Progenitor cell of endocrine pancreas (in vitro differentiated cells): ENCODE measurements at places on chromosomes 4 and X. TPM values are rescaled to one million over a fixed set of nuclear protein-coding genes. Genes with fewer than 3 reads are reported as not detected.

Gene ARFIP1
- total RNA-seq = 31.7 and 32.6 TPM in 2 replicates

GRCh38 chrX:40938423-40938822 lies 146.8 kb upstream of the USP9X start:
- DNase-seq = no peak

Gene NIPAL1
- 17.6 and 21.1 TPM in 2 replicates for total RNA-seq

GRCh38 chrX:85503258-85504158 lies 124.0 kb upstream of the POF1B start:
- no peak for DNase-seq

DNA sequence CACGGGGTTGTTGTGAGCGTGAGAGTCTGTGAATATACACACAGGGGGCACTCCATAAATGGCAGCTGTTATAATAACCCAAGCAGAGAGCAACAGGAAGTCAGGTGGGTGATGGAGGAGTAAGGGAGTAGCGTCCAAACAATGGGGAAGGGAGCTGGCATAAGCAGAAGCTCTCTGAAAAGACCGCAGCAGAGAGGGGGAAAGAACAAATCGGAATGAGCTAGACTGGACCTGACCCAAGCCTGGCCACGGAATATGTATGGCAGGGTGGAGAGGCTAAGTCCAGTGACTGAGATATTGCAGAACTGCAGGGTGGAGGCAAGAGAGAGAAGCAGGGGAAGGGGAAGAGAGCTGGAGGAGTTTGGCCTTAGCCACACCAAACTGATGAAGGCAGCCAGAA lies 6.5 kb upstream of the GJB1 start:
- no peak for DNase-seq

Gene USP26
- not detected in 2 replicates for total RNA-seq

GRCh38 chr4:18033111-18034085 lies 11.8 kb upstream of the LCORL start:
- no peak for DNase-seq

DNA sequence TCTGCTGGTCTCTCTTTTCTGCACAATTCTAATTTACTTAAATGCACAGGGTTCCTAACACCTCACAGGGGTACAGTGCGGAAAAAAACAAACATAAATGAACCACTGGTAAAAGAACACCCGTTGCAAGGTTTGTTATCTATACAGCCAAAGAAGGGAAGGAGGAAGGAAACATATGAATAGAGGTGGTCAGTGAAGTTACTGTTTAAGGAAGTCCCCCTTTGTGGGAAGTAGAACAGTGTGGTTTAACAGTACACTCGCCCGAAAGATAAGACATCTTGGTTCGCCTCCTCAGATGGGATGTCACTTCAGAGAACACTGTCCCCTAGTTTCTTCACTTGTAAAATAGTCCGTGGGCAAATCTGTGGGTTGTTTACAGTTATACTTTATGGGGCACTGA lies 57.5 kb downstream of the TEC start:
- DNase-seq = no peak

DNA sequence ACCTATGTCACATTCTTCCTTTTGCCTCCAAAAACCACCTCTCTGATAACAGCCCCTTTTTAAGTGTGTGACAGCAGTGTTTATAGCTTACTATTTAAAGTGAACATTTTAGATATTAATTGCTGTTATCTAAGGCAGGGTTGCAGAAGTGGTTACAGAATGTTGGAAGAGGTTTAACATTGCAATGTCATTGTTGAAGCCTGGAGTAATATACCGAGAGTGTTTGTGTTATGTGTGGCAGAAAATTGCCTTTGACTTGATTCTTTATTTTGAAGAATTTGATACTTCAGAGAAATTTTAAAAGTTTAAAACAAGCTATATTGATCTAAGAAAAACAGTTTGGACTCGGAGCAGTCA lies 37.1 kb downstream of the SMARCAD1 start:
- DNase-seq = no peak

DNA sequence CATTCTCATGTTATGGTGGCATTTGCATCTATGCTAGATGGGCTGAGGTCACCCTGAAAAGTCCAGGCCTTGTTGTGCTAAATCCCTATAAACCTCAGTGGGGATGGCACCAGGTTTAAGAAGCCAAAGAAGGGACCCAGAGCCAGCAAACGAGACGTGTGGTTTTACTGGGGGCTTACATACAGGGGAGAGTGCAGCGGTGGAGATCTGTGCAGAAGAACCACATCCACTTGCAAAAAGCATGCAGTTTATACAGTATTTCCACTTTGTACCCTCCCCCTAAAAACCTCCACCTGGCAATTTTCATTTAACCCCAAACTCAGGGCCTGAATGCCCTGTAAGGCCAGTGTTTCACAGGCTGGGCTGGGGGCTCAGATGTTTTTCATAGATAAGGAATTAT lies 134.9 kb upstream of the GATB start:
- DNase-seq = no peak

- no peak for DNase-seq
Measured at GRCh38 chrX:16177260-16177659, 10.0 kb downstream of the MAGEB17 start.

Gene SPANXA2
- total RNA-seq = not detected in 2 replicates
